ENCODE measurements at places on chromosomes 7 and 10. TPM values are rescaled to one million over a fixed set of nuclear protein-coding genes. Genes with fewer than 3 reads are reported as not detected.

GRCh38 chr7:47771990-47772360, 176.3 kb downstream of the PKD1L1 start:
- no peak for DNase-seq

GRCh38 chr10:34696423-34696822, 118.7 kb downstream of the PARD3 start:
- DNase-seq = no peak

- DNase-seq = no peak
These were observed 71.6 kb downstream of the NRP1 start for GRCh38 chr10:33262871-33263270.

Gene UPK3BL2
- 0.90 TPM for total RNA-seq

DNA sequence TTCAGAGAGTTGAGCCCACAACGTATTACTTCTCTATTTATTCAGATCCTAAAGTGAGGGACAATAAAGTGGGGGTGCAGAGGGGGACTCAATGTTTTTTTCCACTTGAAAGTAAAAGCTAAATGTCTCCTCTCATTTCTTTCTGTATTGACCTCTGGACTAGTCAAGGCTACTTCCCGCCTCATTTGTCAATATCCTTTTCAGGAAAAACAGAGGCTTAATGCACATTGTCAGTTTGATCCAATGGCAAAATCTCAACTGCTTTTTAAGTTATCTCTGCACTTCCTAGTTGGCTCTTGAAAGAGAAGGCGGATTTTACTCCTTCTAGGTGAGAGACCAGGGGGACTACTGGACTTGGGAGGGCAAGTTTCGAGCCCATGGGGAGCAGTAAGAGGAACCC, 56.4 kb downstream of the HIPK2 start:
- no peak for DNase-seq

DNA sequence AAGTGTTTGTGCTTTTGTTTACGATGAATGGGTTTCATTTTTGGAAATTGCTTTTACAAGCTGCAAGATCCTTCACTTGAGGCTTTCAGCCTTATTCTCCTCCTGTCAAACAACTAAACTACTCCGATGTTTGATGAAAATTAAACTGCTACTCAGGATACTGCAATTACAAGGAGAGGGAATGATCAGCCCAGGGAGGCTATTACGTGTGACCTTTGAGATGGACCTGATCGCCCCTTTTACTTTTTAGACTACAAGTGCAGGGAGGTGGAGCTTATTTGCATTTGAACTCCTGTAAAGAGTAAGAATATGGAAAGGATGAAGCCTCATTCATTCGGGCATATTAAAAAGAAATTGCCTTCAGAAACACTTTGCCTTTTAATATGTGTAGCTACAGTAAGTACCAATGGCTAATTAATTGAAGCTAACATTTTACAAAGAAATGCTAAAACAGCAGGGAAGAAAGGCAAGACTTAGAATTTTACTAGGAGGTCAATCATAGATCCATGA, 219.1 kb downstream of the PHTF2 start:
- DNase-seq = no peak

GRCh38 chr10:62457598-62457997, 83.4 kb downstream of the ZNF365 start:
- no peak for DNase-seq

DNA sequence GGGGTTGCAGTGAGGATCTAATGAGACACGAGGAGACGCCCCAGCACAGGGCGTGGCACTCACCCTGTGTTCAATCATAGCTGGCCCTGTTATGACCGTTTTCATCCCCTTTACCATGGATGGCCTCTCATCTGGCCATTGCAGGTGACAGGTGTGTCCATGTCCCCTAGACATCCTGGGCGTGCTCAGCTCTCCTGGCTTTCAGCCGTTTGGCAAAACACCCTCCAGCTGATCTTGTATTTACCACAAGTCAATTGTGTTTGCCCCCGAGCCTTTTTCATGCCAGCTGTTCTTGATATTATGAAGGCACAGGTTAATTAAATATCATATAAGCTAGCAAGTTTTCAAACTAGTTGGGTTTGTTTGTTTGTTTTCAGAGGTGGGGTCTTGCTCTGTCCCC, 97.1 kb downstream of the CHST15 start:
- no peak for DNase-seq

Gene OR2A1
- total RNA-seq = under 0.01 TPM

Gene UNCX
- not detected for total RNA-seq
